ENCODE measurements at places on chromosomes 5 and 9.

DNA sequence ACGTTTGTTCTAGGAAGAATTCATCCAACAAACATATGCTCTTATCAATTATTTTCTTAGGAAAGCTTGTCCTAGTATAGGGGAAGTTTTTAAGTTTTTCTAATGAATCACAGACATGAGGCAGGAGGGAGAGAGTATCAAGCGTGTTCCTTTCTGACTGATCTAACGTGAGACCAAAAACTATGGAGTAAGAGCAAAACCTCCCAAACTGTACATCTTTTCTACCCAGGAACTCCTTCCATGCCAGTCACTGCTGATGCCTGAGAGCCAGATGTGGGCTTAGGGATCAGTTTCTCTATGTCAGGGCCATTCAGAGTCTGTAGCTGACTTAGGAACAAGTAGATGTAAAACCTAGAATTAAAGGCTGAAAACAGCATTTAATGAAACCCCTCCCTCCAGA lies 51.7 kb upstream of the NFIB start:
- no peak for DNase-seq

GRCh38 chr5:59760785-59761348 lies 132.7 kb downstream of the PDE4D start:
- DNase-seq: no peak

- DNase-seq: no peak
Measured at GRCh38 chr5:39412721-39413394, 11.9 kb downstream of the DAB2 start.

DNA sequence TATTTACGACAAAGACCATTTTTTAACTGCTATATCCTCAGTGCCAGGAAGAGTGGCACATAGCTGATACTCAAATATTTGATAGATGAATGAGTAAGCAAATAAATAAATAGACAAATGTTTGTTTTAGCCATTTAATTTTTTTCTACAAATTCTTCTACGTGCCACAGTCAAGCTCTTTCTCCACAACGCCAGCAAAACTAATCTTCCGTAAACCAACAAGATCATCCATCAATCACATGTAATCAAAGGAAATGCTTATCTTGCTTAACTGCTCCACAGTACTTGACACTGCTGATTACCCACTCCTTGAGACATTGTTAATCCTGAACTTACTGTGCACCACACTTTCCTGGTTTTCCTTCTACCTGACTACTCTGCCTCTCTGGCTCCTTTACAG lies 136.7 kb downstream of the EDIL3 start:
- no peak for DNase-seq

DNA sequence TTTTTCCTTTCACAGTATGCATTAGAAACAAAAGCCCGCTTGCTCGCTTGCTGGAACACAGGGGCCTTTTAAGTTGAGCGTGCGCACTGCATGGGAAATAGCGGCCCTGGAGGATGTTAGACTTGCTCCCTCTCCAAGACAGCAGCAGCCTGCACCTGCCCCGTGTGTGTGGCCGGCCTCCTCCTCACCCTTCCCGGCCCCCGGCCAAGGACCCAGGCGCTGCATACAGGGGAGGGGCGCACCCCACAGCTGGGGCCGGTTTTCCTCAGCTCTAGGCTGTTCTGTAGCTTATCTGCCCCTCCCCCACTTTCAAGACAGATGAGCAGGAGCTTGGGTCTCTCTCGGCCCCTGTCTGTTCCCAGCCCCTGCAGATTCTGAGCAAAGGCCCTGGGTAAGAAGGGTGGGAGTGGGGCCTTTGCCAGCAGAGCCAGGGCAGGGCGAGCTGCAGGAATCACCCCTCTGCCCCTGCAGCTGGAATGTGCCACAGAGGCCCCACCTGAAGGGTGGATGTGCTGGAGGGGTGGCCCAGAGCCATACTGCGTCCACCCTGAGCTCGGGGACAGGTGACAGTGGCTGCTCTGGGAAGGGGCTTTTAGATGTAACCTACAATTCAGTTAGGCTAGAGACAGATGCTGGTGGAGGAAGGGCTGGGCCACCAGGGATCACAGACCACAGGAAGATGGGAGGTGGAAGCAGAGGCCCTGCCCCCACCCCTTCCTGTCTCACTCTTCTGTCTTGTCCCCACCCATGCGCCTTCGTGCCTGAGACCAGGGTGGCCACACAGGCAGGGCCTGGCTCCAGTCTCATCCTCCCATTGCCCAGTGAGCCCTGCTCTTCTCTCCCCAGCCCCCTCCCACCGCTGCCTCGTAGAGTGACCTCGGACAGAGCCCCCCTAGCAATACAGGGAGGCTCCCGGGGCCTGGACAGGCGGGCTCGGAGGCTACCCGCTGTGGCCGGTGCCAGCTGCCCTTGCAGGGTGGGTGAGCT lies 132.4 kb downstream of the DAB2IP start:
- no peak for DNase-seq

DNA sequence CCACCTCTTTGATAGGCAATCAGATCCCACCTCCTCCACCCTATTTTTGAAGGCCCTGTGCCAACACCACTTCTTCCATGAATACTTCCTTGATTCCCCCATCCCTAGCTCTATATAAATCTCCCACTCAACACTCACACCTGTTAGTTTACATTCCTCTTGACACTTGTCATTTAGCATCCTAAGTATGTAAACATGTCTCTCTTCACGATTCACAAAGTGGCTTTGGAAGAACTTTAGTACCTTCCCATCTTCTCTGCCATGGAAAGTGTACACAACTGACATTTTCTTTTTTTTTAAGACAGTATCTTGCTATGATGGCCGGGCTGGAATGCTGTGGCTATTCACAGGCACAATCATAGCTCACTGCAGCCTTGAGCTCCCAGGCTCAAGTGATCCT lies 1.5 kb upstream of the FXN start:
- no peak for DNase-seq

- DNase-seq: peak; percentile 54
Measured at GRCh38 chr5:165630261-165630778, 2124.9 kb downstream of the MAT2B start.

GRCh38 chr5:173953528-173954090 lies 35.4 kb upstream of the C5orf47 start:
- DNase-seq: no peak

GRCh38 chr9:84819491-84819991 lies 150.0 kb downstream of the NTRK2 start:
- peak; percentile 44 for DNase-seq

- no peak for DNase-seq
Measured at GRCh38 chr5:180371949-180372348, 18.8 kb upstream of the GFPT2 start.

Data from right kidney (tissue), 9 donors.